Right renal pelvis (tissue), 4 donors: ENCODE measurements at places on chromosomes 7 and 10.
A peak's percentile ranks its signal among the peaks of the same experiment; 100 is the strongest.

- DNase-seq: no peak
Measured at GRCh38 chr10:47207281-47207615, 92.7 kb upstream of the GDF10 start.

DNA sequence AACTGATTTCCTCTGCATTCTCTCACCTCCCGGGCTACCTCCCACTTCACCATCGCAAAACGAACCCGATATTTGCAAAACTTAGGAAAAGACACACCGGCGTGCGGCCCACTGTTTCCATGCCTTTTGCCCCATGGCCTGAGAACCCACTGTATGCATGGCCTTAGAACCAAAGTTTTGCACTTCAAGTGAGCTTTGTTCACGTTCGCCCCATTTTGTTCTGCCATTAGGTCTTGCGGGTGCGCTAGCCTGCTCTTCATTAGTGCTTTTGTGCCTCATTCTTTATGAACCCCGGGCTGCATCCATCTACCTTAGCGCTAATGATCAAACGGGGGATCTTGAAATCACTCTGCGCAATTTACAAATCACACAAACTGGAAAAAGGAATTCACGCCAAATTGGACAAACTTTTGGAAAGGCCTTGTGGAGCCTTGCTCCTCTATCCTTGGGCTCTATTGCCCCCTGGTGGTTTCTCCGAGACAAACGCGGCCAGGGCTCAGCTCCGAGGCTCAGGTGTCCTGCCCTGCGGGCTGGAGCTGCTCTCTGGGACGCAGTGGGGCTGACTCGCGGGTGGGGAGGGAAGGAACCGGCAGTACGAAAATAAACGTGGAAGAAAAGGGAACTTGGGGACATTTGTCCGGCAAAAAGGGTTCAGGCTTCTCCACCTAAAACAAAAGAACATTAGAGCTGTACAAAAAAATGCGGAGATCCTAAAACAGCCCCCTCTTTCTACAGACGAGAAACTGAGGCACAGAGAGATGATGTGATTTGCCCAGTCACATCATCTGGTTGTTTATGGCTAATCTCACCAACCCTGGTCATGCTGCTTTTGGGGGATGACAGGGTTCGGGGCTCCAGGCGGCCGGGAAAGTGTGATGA is 300.4 kb upstream of the NFE2L3 start:
- DNase-seq: peak; percentile 88

DNA sequence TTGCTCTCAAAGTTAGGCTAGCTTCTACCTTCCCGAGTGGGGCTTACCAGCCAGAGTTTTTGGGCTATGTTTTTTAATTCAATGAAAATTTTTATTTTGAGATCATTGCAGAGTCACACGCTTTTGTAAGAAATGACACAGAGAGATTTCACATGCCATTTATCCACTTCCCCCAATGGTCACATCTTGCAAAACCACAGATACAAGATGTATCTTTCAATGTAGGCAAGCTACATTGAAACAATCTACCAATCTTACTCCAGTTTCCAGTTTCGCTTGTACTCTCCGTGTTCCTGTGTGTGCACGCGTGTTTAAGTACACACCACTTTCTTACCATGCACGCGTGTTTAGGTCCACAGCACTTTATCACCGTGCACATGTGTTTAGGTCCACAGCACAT is 89.4 kb upstream of the LEP start:
- no peak for DNase-seq

DNA sequence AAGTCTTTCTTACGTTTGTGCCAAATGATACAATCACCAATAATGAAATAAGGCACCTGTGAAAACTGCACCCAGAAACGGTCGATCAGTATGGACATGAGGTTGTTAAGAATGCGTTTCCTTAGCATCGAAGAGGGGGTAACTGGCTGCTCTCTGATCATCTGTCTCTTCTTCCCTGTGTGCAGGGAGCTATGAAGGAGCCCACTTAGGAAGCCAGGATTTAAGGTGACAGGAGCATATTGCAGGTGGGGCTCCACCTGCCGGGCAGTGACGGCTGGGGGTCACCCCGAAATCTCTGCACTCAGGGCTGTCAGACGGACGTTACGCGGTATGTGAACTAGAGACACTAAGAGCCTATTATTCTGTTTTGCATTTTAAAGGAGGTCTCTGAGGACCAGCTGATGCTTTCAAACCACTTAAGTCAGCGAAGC is 64.5 kb downstream of the CARD11 start:
- no peak for DNase-seq

DNA sequence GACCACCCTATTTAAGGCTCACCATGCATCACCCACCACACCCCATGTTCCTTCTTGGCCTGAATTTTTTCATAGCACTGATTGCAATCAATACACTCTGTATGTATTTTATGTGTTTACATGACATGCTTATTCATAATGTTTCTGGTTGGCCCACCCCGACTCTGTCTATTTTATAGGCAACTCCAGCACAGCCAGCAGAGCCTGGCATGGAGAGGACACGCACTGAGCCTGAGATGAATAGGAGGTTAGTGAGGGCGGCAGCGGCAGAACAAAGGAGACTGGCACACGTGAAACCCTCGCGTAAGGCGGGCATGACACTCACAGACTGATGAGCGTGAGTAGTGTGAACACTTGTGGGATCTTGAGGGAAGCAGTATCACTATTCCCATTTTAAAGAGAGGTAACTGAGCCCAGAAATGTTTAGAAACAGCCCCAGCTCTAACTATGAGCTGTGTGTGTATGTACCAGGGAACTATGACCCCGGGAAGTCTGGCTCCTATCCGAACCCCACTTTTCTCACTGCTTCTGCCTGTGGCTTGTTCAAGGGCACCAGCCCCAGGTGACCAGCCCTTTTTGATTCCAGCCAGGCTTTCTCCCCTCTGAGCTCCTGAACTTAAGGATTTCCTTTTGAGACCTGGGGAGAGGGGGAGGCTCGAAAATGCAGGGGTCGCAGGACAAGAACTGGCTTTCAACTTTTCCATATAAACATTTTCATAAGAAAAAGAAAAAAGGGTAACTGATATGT is 113.3 kb downstream of the ARHGAP22 start:
- no peak for DNase-seq

DNA sequence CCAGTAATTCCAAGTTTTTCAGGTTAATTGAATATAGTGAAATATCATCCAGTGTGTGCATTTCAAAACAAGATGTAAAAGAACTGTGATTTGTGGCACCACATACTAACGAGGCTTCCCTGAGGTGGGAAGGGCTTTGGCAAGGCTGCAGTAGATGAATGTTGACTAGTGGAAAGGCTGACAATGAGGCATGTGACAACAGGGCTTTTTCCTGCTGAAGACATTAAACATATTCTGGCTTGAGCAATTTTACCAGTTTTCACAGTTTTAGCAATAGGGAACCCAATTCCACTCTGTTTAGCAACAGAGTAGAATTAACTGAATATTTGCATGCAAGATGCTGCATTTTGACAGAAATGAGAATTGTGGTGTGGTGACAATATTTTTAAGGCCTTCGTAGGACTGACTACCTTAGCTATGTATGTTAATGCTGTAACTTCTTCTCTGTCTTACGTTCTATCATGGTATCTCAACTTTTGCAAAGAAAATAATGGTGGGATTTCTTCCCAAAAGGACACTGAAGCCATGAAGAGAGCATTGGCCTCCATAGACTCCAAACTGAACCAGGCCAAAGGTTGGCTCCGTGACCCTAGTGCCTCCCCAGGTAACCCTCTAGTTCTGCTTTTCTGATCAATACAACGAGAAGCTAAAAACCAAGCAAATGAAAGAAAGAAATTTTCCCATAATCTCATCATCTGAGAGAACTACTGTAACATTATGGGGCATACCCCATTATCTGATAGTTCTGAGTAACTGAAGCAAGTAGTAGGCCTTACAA is 68.5 kb downstream of the AP3M1 start:
- no peak for DNase-seq

- no peak for DNase-seq
Measured at GRCh38 chr7:22604246-22604645, 104.3 kb upstream of the STEAP1B start.

DNA sequence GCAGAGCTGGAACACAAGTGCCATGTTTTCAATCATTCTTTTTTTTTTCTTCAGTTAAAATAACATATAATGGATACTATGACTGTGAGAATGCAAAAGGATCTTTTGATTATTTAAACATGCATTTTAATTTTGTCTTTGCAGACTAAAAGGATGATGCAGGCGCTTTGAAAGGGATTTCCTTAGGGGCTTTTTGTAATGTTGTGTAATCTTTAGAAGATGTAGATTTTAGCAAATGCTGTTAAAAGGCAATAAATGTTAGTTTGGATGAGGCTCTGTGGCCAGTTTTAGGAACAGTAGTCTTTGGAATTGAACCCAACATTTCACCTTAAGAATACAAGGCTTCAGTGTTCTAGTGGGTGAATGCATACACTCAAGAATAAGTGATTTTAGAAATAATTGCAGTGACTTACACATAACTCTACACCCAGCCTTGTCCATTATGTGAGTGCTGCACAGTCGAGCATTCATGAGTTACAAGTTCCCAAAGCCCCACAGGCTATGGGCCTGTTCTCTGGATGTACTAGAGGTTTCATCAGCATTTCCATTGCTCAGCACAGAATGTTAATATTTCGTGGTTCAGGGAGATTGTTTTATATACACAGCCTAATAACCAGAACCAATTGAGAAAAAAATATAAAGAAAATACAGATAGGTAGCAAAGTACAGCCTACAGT is 11.6 kb downstream of the PAPSS2 start:
- DNase-seq: no peak

DNA sequence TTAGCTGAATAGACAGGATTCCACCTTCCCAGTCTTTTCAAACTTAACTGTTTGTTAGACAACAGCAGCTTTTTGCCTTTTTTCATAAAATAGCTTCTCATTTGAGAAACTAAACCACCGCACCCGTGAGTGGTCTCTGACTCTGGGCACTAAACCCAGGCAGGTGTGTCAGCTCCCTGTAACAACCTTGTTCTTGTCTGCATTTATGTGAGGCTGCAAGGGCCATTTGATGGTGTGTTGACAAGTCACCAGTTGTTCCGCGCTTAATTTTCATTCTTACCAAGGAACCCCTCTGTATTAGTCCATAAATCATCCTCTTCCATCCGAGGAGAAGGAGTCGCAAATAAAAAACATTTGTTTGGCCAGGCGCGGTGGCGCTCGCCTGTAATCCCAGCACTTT is 1.5 kb downstream of the STOX1 start:
- no peak for DNase-seq

DNA sequence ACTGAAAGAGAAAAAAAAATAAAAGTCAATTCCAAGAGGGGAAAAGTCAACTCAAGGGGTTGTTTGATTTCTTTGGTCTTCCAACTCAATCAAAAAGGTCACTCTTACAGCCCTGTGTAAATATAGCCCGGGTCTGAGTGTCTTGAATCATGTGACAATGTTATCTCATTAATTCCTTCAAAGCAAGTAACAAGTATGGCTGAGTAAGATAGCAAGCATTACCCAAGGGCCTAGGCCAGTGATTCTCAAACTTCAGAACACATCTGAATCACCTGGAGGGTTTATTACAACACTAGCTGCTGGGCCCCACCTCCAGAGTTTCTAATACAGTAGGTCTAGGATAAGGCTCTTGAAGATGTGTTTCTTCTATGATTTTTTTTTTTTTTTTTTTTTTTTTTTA is 125.0 kb downstream of the PRLHR start:
- DNase-seq: no peak

GRCh38 chr10:113626809-113627355 is 37.0 kb downstream of the NRAP start:
- DNase-seq: no peak

GRCh38 chr10:121235692-121236091 is 362.6 kb downstream of the FGFR2 start:
- no peak for DNase-seq

DNA sequence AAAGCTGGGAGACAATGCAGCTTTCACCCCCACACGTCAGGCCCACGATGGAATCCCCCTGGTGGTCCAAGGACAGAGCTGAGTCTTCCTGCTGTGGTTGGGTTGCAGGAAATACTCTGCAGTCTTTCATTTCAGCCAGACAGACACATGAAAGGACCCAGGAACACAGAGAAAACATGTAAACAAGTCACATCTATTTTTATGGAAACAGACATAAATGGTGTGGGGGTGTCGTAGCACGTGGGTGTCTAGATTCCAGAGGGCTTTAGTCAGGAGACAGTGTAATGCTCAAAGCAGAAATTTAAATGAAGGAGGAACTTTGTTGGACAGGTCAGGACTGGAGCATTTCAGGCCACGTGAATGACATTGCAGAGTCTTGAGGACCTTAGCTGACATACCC is 444.6 kb downstream of the SUGCT start:
- DNase-seq: no peak

GRCh38 chr10:89867964-89868363 is 166.6 kb downstream of the KIF20B start:
- DNase-seq: no peak
